Melanocyte of skin (primary cell): ENCODE measurements at places on chromosomes 2 and 18. TPM values are rescaled to one million over a fixed set of nuclear protein-coding genes. Genes with fewer than 3 reads are reported as not detected.

The UGT1A10 gene
- not detected in 2 replicates for total RNA-seq

The NTSR2 gene
- 0.34 TPM in 1 of 2 replicates, not detected in the other for total RNA-seq

The NEU2 gene
- not detected in 2 replicates for total RNA-seq

The SUPT7L gene
- total RNA-seq, result 35.0 and 45.8 TPM in 2 replicates

The GKN1 gene
- total RNA-seq, result not detected in 2 replicates

The TRIM43 gene
- total RNA-seq, result not detected in 2 replicates

The CCDC74B gene
- total RNA-seq, result 1.7 and 2.3 TPM in 2 replicates

The RTP5 gene
- not detected in 2 replicates for total RNA-seq

The EFEMP1 gene
- 11.0 and 14.8 TPM in 2 replicates for total RNA-seq

The SDC1 gene
- 5.8 and 6.5 TPM in 2 replicates for total RNA-seq

The GALNT13 gene
- not detected in 2 replicates for total RNA-seq

The CREG2 gene
- total RNA-seq, result under 0.01 and 0.46 TPM in 2 replicates

The KRTCAP3 gene
- not detected in 2 replicates for total RNA-seq

The NAT8 gene
- total RNA-seq, result not detected in 2 replicates

The TCF23 gene
- not detected in 2 replicates for total RNA-seq

The SLC35G4 gene
- not detected in 2 replicates for total RNA-seq

The DIPK1C gene
- total RNA-seq, result 0.33 and 1.5 TPM in 2 replicates

The NBEAL1 gene
- total RNA-seq, result 63.3 and 66.2 TPM in 2 replicates

The REEP1 gene
- total RNA-seq, result 0.34 TPM in 1 of 2 replicates, not detected in the other

The CCDC68 gene
- under 0.01 TPM in 1 of 2 replicates, not detected in the other for total RNA-seq

The CFAP65 gene
- under 0.01 and 0.34 TPM in 2 replicates for total RNA-seq

The DCC gene
- under 0.01 TPM in 2 replicates for total RNA-seq

The CHRNG gene
- not detected in 2 replicates for total RNA-seq

The C2orf42 gene
- 18.2 and 23.6 TPM in 2 replicates for total RNA-seq

The PHOSPHO2 gene
- total RNA-seq, result 2.7 and 2.8 TPM in 2 replicates

The ANKRD62 gene
- total RNA-seq, result under 0.01 TPM in 1 of 2 replicates, not detected in the other

The ANTXR1 gene
- 98.1 and 166 TPM in 2 replicates for total RNA-seq

The SERPINB8 gene
- 11.6 and 15.1 TPM in 2 replicates for total RNA-seq

The DSC1 gene
- not detected in 2 replicates for total RNA-seq

The EHBP1 gene
- total RNA-seq, result 51.3 and 93.0 TPM in 2 replicates

The KIF1A gene
- 0.36 and 1.0 TPM in 2 replicates for total RNA-seq

The KATNAL2 gene
- 2.1 and 4.0 TPM in 2 replicates for total RNA-seq

The BUB1 gene
- 85.6 and 141 TPM in 2 replicates for total RNA-seq

The PSMD14 gene
- total RNA-seq, result 129 and 146 TPM in 2 replicates

The ARHGEF4 gene
- 1.5 and 2.0 TPM in 2 replicates for total RNA-seq

The FTCDNL1 gene
- 2.8 and 5.8 TPM in 2 replicates for total RNA-seq

The HOXD8 gene
- total RNA-seq, result 2.7 and 8.2 TPM in 2 replicates

The PJVK gene
- 1.3 and 1.7 TPM in 2 replicates for total RNA-seq

The C2orf72 gene
- 0.36 TPM in 1 of 2 replicates, not detected in the other for total RNA-seq

The CCBE1 gene
- 1.5 TPM in 1 of 2 replicates, not detected in the other for total RNA-seq

The DRC1 gene
- 1.4 TPM in 1 of 2 replicates, not detected in the other for total RNA-seq

The XIRP2 gene
- total RNA-seq, result not detected in 2 replicates

The FASTKD1 gene
- total RNA-seq, result 17.2 and 28.0 TPM in 2 replicates

The ANKRD30BL gene
- total RNA-seq, result 0.33 TPM in 1 of 2 replicates, not detected in the other

The FEV gene
- total RNA-seq, result not detected in 2 replicates

The RGPD3 gene
- 0.34 and 0.36 TPM in 2 replicates for total RNA-seq

The MLPH gene
- 164 and 182 TPM in 2 replicates for total RNA-seq

The APCDD1 gene
- 3.7 TPM in 2 replicates for total RNA-seq

The SCG2 gene
- total RNA-seq, result 2.8 and 7.3 TPM in 2 replicates

The INPP4A gene
- total RNA-seq, result 24.1 and 24.4 TPM in 2 replicates

The NYAP2 gene
- not detected in 2 replicates for total RNA-seq

The SEPTIN10 gene
- 55.1 and 77.4 TPM in 2 replicates for total RNA-seq

The MROH2A gene
- total RNA-seq, result not detected in 2 replicates

The OSBPL1A gene
- total RNA-seq, result 63.3 and 83.1 TPM in 2 replicates

The LONRF2 gene
- under 0.01 and 0.62 TPM in 2 replicates for total RNA-seq

The SLC39A6 gene
- total RNA-seq, result 502 and 527 TPM in 2 replicates
